AG10803 (cell line): ENCODE measurements at places on chromosomes 6 and 20.

DNA sequence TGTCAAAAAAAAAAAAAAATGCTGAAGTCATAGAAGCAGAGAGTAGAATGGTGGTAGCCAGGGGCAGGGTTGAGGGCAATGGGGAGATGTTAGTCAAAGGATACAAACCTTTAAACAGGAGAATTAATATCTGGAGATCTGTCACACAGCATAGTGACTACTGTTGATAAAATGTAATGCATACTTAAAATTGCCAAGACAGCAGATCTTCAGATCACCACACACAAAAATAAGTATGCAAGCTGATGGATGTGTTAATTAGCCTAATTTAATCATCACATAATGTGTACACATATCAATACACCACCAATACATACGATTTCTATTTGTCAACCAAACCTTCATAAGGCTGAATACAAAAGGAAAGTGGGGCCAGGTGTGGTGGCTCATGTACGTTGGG, 83.5 kb upstream of the PHACTR3 start:
- no peak for DNase-seq

- no peak for DNase-seq
Observed at GRCh38 chr20:37504404-37505096, 16.5 kb upstream of the NNAT start.

- no peak for DNase-seq
Observed at GRCh38 chr20:14643146-14643545, 305.7 kb upstream of the FLRT3 start.

GRCh38 chr20:54204481-54204880, 3.4 kb upstream of the PFDN4 start:
- DNase-seq: no peak

DNA sequence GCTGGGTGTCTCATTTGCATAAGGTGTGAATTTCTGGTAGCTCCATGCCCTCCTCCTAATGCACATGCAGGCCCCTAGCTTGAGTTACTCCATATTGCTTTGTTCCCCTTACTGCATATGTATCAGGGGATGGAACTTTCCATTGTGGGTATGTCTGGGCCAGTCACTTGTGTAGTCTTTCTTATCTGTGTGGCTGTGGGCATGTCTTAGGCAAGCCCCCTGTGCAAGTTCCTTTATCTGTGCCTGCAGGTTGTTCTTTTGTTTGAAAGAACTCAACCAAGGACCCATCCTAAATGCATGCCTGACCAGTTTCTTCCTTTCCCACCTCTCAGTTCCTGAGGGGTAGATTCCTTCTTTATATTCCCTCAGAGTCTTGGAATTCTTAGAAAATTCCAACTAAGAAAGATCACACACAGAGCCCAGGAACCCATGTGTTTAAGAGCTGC, 23.6 kb downstream of the MBOAT1 start:
- peak; percentile 38 for DNase-seq

DNA sequence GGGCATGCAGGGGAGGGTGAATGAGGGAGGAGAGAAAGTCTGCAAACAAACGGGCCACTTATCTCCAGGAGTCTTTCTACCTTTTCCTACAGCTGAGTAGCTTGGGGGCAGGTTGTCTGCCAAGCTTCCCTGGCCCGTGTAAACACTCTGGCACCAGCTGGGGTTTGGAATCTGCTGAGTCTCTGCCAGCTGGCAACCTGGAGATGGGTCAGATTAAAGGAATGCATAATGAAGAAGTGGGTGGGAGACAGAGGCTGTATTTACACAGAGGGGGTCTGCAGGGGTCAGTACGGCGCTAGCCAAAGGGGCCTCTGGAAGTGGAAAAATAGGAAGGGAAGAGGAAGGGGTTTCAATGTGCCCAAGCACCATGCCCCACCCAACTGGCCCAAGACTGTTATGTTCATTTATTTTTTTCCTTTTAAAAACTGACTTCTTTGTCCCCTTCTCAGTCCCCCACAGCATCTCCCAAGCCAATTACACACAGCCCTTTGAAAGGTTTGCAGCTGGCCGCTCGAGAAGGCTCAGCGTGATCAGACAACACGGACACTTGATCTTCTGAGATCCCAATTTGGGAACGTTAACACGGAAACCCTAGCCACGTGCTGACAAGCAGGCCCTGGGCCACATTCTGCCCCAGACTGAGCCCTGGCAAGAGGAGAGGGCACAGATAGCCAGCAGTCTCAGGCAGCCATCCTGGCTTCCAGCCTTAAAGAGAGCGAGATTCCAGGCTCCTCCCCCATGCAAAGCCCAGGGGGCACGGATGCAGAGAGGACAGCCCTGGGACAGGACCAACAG, 25.2 kb downstream of the TRAM2 start:
- peak; percentile 90 for DNase-seq

DNA sequence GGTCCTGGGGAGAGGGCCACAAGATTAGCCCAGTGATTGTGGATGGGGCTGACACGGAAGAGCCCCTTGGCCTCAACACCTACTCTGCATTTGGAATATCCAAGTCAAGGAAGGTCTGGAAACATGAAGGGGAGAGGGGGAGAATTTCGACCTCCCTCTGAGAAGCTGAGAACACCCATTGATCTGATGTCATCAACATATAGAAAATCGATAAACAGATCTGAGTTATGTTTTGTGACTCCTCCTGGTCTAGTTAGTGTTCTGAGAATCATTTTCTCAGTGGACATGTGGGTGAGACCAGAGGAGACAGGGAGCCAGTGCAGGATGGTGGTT, 108.0 kb downstream of the SLC22A3 start:
- no peak for DNase-seq

DNA sequence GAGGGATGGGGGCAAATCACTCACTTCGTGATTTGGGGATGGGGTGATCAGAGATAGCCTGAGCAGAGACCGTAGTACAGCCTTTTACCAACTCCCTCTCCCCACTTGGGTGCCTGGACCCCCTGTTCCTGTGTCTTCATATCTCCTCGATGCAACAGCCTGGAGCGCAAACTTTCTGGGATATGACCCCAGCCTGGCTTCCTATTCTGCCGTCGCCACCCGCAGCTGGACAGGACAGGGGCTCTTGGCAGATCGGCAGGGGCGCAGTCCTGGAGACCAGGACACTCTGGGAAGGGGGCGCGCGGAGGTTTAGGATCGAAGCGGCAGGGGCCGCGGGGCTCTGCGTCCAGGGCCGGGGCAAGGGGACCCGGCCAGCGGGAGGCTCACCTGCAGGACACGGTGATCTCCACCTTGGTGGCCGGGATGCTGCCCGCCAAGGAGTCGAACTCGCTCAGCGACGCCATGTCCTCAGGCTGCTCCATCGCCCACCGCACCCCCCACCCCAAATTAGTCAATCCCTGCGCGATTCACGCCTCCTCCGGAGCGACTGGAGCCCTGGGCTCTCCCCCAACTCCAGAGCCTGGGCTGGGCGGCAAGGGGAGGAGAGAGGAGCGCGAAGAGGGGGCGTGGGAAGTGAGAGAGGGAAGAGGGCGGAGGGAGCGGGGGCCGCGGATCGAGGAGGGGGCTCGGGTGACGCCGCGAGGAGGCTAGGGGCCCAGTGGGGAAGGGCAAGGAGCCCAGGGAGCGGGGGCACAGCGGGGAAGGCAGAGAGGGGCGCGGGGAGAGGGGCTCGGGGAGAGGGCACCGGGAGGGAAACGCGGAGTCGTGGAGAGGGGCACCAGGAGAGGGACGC, at the start of gene CPNE5:
Gene CPNE5, minus strand, starts transcription at position 549 of the 853 bp plus-strand sequence. Its CDS starts 67 bp downstream, at position 482.
- DNase-seq: no peak

DNA sequence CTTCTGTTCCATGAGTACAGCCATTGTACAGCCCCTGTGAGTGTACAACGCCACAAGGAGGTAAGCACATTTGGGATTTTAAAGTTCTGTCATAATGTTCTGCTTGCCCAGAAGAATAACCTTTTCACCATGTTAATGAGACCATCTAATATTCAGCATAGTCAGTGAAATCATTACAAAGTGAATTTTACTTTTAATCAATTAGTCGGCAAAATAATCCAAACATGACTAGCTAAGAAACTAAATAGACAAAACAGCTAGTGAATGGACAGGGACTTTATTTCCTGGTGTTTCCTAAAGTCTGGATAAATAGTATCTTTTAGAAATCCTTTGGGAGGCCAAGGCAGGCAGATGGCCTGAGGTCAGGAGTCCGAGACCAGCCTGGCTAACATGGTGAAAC, 69.0 kb upstream of the NRSN1 start:
- no peak for DNase-seq

DNA sequence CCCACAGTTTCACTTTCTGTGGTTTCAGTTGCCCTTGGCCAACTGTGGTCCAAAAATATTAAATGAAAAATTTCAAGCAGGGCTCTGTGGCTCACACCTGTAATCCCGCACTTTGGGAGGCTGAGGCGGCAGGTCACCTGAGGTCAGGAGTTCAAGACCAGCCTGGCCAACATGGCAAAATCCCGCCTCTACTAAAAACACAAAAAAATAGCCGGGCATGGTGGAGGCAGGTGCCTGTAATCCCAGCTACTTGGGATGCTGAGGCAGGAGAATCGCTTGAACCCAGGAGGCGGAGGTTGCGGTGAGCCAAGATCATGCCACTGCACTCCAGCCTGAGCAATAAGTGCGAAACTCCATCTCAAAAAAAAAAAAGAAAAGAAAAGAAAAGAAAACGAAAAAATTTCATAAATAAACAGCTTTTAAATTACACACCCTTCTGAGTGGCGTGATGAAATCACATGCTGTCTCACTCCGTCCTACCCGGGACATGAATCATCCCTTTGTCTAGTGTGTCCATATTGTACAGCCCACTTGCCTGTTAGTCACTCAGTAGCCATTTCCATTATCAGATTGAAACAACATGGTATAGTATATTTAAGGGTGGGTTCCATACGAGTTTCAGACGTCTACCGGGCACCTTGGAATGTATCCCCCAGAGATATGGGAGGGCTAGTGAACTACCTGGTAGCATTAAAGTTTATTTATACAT, 11.7 kb downstream of the PTPRK start:
- peak; percentile 78 for DNase-seq

DNA sequence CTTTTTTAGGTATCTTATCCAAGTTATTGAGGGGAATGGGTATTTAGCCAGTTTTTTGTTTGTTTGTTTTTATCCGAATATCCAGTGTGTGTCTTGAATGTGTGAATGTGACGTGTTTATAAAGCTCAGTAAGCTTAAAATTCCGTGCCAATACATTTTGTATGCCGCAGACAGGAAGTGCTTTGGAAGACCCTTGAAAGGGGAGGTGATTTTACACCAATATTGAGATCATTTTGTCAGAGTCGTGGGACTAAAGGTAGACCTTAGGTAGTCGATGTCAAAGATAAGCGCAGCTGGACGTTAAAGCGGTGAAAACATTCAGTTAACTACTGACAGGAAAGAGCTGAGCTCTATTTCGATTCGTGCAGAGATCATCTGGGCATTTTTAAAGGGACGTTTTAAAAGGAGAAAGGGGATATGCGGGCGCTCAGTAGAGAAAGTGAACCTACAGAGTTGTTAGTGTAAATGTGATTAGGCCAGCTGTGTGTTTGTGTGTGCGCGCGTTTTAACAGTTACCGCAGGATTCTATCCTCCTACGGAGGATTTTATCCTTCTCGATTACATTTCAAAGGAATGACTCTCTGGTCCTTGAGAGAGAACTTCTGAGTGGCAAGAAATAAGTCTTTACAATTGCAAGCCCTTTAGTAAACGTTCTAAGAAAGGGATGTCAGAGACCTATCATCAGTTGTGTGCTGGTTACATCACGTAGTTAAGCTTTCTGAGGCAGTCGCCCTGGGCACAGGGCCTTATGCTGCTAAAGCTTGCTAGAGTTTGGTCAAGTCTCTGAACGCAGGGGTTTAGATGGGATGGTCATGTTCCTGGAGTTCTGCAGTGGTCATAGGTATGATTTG, 625 bp upstream of the ECHDC1 start:
- peak; percentile 53 for DNase-seq

DNA sequence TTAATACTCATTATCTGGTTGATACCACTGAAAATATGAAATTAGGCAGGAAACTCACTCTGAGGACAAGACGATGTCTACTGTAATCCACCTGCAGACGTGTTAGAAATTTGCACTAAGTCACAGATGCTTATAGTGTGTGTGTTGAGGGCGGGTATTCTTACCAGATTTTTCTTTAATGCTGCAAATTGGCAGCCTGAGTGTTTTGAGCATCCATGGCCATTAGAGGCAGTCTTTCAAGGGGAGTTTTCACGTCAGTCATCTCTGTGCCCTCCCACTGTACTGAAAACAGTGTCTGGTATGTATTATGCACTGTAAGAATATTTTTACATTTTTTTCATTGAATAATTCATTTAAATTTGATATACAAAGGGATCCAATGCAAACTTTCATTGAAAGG, 266.5 kb upstream of the QKI start:
- no peak for DNase-seq

- no peak for DNase-seq
Observed at GRCh38 chr6:3297909-3298308, 39.2 kb downstream of the PSMG4 start.

DNA sequence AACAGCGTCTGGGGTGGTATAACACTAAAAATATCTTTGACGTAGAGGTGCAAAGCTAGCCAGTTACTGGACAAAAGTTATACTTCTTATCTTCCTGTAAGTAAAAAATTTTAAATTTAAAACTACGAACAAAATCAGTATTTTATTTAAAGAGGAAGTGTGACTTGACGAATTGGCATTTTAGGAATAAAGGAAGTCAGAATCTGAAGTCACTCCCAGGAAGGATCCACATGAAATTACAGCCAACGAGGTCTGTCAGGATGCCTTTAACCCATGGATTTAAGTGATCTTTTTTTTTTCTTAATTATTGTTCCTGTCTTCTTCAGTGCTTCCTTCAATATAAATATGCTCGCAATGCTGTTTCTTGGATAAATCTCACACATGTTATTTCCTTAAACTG, 27.2 kb upstream of the SNX9 start:
- DNase-seq: no peak

DNA sequence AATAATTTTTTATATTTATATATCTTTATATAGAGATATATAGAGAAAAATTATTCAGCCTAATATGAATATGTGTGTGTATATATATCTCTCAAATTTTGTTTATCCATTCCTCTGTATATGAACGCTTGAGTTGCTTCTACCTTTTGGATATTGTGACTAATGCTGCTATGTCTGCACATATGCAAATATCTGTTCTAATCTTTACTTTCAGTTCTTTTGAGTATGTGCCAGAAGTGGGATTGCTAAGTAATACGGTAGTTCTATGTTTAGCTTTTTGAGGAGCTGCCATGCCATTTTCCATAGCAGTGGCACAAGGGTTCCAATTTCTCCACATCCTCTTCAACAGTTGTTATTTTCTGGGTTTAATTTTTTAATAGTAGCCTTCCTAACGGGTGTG, 72.8 kb upstream of the CEP85L start:
- no peak for DNase-seq

DNA sequence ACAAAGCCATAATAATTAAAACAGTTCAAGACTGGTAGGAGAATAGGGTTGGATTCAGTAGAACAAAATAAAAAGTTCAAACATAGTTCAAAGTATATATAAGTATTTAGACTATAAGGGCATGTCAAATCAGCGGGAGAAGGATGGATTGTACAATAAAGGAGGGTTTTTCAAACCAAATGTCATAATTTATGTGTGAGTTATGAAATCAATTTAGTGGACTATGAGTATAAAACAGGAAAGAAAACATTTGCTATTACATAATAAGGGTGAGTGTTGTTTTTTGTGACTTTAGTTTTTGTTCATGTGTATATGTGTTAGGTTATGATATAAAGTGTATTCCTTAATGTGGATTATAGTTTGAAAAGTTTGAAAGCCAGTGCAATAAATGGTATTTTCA, 10.6 kb downstream of the ORC3 start:
- no peak for DNase-seq

- no peak for DNase-seq
Observed at GRCh38 chr6:127570739-127571389, 6.1 kb upstream of the C6orf58 start.
